ENCODE measurements at places on chromosomes 5 and 9. TPM values are rescaled to one million over a fixed set of nuclear protein-coding genes. Genes with fewer than 3 reads are reported as not detected.
A peak's percentile ranks its signal among the peaks of the same experiment; 100 is the strongest.

The SLC25A25 gene
- 19.5 TPM for total RNA-seq

The SUSD1 gene
- 25.7 TPM for total RNA-seq

The SLC28A3 gene
- total RNA-seq = 18.3 TPM

GRCh38 chr5:5372511-5372910 is 50.0 kb upstream of the ICE1 start:
- H3K36me3 ChIP-seq = no peaks in the 10 kb centered on the region
- no peaks in the 10 kb centered on the region for H3K4me1 ChIP-seq
- no peak for DNase-seq
- H3K27ac ChIP-seq = no peak overlapping the region
- H3K4me3 ChIP-seq = no peak overlapping the region
- H3K27me3 ChIP-seq = peaks cover 10% of the 10 kb centered on the region

DNA sequence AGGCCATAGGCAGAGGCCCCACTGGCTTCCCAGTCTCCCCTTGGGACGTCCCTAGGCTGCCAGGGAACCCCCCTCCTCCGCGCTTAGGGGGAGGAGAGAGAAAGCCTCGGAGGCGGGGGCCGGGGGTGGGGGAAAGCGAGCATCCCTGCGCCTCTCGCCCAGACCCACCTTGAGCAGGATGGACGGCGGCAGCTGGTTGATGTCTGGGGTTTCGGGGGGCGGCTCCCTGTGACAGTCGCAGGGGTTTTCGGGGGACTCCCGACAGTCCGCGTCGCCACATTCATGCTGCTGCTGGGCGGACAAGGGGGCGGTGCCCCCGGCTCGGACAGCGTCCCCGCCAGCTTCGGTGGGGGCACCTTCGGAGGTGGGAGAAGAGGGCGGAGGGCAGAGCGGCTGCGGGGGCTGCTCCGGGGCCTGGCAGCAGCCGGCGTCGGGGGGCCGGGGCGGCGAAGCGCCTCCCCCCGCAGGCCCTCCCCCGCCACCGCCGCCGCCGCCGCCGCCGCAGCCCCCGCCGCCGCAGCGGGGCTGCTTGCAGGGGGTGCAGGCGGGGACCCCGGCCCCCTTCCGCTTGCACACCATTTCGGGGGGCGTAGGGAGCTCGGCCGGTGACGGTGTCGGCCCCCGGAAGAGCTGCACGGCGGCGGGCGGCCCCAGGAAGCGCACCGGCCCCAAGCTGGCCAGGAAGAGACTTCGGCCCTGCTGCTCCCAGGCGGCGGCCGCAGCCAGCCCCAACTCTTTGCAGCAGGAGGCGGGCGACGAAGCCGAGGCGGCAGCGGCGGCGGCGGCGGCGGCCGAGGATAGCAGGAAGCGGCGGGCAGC is 1.2 kb downstream of the FBXL17 start:
- peak; percentile 54 for DNase-seq
- no peaks in the 10 kb centered on the region for H3K27me3 ChIP-seq
- H3K4me1 ChIP-seq = peaks cover 26% of the 10 kb centered on the region
- H3K27ac ChIP-seq = peak overlapping the region; percentile 73

DNA sequence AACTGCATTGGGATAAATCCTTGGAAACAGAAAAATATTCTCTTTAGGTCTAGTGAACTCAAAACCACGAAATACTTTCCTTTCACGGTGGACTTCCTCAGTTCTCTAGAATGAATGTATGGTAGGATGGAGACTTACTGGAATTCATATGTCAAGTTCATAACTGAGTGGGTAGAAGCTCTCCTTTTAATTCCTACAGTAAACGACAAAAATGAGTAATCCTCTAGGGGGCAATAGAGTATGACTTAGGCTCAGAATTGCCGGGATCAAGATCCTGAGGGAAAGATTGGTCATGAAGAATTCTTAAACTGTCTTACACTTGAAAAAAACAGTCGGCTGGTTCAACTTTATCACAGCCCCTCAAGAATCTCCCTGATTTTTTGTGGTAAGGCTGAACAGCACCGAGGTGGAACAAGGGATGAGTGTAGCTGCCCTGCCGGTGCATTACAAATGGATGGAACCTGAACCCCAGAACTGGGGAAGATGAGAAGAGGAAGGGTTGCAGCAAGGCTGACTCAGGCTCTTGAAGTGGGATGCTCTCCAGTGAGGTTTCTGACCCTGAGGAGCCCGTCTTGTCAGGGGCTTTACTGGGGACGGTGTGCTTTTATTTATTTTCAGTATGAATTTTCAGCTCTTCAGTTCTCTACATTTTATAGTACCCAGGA is 14.0 kb upstream of the LOX start:
- no peaks in the 10 kb centered on the region for H3K36me3 ChIP-seq
- no peak overlapping the region for H3K27ac ChIP-seq
- H3K4me3 ChIP-seq = no peak overlapping the region
- no peak for DNase-seq
- peaks cover 7% of the 10 kb centered on the region for H3K4me1 ChIP-seq

DNA sequence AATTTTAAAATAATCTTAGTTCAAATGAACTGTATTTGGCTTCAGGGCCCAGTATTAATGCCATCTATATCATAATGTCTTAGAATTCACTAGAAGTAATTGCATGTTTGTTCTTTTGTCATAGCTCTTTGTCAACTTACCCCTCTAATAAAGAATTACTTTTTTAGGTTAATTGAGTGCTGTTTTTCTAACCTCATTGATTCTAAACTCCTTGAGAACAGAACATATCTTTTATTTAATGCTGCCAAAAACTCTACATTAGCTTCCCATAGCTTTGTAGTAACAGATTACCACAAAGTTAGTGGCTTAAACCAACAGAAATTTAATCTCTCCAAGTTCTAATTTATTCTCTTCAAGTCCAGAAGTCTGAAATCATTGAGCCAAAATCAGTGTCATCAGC is 242.4 kb downstream of the LURAP1L start:
- no peak overlapping the region for H3K27ac ChIP-seq
- H3K27me3 ChIP-seq = peaks cover 48% of the 10 kb centered on the region
- no peaks in the 10 kb centered on the region for H3K4me1 ChIP-seq
- no peaks in the 10 kb centered on the region for H3K36me3 ChIP-seq
- H3K4me3 ChIP-seq = no peak overlapping the region
- no peak for DNase-seq

DNA sequence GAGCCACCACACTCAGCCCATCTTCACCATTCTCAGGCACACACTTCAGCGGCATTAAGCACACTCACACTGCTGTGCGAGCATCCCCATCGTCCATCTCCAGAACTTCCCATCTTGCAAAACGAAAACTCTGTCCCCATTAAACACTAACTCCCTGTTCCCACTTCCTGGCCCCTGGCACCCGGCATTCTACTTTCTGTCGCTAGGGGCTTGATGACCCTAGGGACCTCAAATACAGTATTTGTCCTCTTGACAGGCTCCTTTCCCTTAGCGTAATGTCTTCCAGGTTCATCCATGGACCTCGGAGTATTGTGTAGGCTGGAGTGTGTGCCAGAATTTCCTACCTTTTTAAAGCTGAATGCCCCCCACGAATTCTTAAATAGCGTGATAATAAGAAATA is 14.7 kb upstream of the UBAC1 start:
- no peak for DNase-seq
- no peaks in the 10 kb centered on the region for H3K4me1 ChIP-seq
- no peak overlapping the region for H3K4me3 ChIP-seq
- H3K27ac ChIP-seq = no peak overlapping the region
- H3K36me3 ChIP-seq = no peaks in the 10 kb centered on the region

DNA sequence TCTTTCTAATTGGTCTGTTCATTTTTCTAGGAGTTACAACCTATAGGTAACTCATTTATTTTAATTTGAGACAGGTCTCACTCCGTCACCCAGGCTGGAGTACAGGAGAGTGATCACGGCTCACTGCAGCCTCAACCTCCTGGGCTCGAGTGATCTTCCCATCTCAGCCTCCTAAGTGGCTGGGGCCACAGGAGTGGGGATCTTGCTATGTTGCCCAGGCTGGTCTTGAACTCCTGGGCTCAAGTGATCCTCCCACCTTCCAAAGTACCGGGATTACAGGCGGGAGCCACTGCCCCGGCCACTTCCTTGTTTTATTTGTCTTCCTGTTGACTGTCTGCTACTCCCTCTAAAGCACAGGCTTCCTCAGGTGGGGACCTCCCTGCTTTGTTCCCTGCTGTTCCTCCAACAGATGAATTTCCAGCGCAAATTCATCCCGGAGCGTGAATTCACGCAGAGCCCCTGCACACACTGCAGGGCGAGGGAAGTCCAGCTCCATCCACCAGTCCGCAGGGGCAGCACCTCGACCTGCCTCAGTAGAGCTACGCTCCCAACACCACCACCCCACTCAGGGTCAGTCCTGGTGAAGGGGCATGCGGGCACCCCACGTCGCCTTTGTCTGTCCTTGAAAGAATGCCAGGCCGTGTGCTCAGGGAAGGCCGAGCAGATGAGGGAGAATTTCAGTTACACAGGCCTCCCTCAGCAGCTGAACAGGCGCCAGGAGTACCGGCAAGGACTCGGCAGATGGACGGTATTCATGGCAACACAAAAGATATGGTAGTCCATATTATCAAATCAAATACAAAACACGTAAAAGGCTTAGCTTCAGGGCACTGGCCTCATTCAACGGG is 6.3 kb downstream of the QSOX2 start:
- peaks cover 8% of the 10 kb centered on the region for H3K36me3 ChIP-seq
- no peak for DNase-seq
- H3K4me1 ChIP-seq = peaks cover 15% of the 10 kb centered on the region
- H3K27ac ChIP-seq = no peak overlapping the region

- peak overlapping the region; percentile 21 for H3K27ac ChIP-seq
- H3K36me3 ChIP-seq = peaks cover 9% of the 10 kb centered on the region
- peaks cover 38% of the 10 kb centered on the region for H3K4me1 ChIP-seq
- H3K4me3 ChIP-seq = no peak overlapping the region
- no peaks in the 10 kb centered on the region for H3K27me3 ChIP-seq
- DNase-seq = no peak
These were observed 335.7 kb downstream of the PRELID2 start for GRCh38 chr5:145499483-145499882.

DNA sequence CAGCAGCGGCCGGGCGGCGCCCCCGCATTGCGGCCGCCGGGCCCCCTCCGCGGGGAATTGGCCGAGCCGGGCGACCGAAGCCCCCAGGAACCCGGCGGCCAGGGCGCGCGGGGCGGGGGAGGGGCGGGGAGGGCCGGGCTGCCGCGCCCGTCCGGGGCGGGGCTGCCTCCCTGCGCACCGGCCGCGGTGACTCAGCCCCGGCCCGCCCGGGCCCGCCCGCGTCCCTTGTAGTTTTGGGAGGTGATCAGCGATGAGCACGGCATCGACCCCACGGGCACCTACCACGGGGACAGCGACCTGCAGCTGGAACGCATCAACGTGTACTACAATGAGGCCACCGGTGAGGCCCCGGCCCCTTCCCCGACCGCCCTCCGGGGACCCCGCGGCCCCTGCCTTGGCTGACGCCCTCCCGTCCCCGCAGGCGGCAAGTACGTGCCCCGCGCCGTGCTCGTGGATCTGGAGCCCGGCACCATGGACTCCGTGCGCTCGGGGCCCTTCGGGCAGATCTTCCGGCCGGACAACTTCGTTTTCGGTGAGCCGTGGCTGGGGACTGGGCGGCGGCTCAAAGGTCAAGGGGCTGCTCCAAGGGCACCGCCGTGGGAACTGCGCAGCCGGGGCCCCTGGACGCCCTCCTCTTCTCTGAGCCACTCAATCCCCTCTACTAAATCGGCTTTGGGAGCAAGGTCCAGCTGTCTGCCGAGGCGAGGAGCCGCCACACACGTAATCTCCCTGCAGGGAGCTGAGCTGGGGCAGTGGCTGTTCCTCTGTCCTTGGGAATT is 592 bp downstream of the TUBB4B start:
- H3K27ac ChIP-seq = peak overlapping the region; percentile 100
- peak overlapping the region; percentile 76 for H3K4me3 ChIP-seq

DNA sequence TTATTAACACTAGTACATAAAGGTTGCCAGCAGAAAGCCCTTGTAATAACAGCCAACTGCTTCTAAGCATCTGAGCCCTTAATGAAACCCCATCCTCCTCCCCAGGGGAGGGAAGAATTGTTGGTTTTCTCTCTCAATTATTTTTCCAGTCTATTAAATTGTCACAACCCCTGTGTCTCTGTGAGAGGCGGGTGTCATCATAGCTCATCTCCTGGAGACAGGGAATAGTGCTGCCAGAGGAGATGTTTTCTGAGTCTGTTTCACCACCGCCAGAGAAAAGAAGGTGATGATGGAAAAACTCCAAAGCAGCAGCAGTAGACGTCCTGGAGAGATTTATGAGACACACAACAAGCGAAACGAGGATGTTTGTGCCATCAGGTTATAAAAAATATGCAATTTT is 271.1 kb upstream of the NMUR2 start:
- H3K4me1 ChIP-seq = no peaks in the 10 kb centered on the region
- no peak overlapping the region for H3K27ac ChIP-seq
- no peak overlapping the region for H3K4me3 ChIP-seq

DNA sequence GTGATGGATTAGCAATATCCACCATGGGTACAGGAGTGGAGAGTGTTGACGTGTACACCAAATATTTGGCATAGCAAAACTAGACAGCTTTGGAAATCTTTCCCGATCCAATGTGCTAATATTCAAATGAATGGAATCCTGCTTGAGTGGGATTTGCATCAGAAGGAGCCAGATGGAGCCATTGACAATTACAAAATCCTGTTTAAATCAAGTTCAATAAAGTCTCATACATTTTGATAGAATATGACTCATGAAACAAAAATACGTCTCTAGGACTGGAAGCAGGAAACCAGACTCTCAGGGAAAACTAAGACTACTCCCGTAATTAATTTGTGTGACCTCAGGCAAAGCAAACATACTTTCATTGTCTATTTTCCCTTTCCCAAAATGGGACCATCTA is 13.0 kb downstream of the TNC start:
- H3K4me3 ChIP-seq = no peak overlapping the region
- peaks cover 32% of the 10 kb centered on the region for H3K4me1 ChIP-seq
- no peak for DNase-seq
- peaks cover 4% of the 10 kb centered on the region for H3K36me3 ChIP-seq
- H3K27ac ChIP-seq = no peak overlapping the region

- H3K27ac ChIP-seq = no peak overlapping the region
- no peak overlapping the region for H3K4me3 ChIP-seq
- peaks cover 6% of the 10 kb centered on the region for H3K36me3 ChIP-seq
- peaks cover 45% of the 10 kb centered on the region for H3K4me1 ChIP-seq
These were observed 136.1 kb upstream of the ANKH start for GRCh38 chr5:15007646-15008045.

DNA sequence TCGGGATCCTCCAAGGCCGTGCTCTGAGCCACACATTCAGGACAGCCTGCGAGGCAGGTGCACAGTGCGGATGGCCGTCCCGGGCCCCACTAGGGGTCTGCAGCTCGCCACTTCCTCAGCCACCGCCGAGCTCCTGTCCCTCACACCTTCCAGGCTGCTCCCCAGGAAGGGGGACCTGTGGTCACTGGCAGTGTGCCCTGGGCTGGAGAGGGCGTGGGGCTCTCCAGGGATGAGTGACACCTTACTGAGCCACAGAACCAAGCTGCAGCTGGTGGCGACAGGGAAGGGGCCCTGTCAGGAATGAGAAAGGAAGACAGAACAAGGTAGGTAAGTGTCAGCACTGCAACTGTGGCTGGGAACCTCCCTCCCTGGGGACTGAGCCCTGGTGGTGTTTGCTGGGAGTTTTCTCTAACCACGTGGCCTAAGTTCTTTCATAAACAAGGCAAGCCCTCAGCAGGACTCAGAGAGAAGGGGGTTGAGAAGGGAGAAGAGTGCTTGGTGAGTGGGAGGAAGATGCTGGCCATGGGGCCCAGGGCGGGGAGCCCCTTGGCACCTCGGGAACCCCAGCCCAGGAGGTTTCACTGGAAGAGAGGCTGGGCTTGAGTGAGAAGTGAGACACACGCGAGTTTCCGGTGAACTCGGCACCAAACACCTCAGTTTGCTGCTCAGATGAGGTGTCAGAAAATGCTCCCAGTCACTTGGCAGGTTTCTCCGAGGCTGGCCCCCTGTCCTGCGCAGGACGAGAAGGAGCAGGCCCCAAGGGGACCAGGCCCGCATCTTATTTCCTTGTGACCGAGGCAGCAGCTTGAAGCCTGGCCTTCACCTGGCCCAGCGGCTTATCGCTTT is 5.2 kb downstream of the IL13 start:
- H3K27me3 ChIP-seq = no peaks in the 10 kb centered on the region
- no peak overlapping the region for H3K4me3 ChIP-seq
- peaks cover 8% of the 10 kb centered on the region for H3K4me1 ChIP-seq
- H3K36me3 ChIP-seq = no peaks in the 10 kb centered on the region

All from Calu3 (cell line).